ENCODE measurements at places on chromosomes 5 and 9.

DNA sequence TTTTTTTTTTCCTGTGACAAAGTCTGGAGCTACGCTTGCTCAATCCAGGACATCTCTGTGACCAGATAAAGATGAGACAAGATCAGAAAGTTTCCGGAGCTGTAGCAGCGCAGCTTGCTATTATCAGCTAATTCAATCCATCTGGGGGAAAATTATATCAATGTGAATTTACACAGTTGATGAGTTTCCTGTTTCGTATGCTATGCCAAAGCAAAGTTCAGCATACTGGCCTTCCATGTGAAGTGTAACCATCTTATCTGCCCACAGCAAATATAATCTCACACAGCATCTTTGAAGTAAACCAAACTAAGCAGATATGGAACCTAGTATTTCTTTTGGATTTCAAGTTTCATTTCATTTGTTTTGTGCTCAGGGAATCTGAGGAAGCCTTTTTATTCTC lies 1767.7 kb downstream of the EFNA5 start:
- H3K4me3 ChIP-seq: no peak overlapping the region
- H3K27ac ChIP-seq: no peak overlapping the region
- ATAC-seq: no peak
- no peaks in the 10 kb centered on the region for H3K4me1 ChIP-seq
- H3K36me3 ChIP-seq: no peaks in the 10 kb centered on the region

DNA sequence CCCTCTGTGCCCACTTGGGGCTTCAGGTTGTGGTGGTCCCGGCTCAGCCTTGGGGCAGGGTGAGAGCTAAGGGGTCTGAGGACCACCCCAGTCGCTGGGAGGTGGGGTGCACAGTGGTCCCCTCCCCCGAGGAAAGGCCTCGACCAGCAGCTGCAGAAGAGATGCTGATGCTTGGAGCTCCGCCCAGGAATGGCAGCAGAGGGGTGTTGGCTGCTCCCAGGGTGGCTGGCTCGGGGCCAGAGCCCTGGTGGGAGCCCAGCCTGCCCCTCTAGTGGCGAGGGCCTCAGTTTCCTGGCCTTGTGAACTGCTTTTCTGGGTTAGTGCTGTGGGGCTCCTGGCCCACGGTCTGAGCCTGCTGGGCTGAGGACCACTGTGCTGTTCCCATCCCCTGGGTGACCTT lies 1.2 kb downstream of the DIPK1B start:
- ATAC-seq: no peak
- H3K4me3 ChIP-seq: no peak overlapping the region
- H3K4me1 ChIP-seq: no peaks in the 10 kb centered on the region
- peaks cover 12% of the 10 kb centered on the region for H3K27me3 ChIP-seq
- H3K36me3 ChIP-seq: no peaks in the 10 kb centered on the region

GRCh38 chr9:26292943-26293342 lies 599.7 kb downstream of the CAAP1 start:
- H3K27me3 ChIP-seq: no peaks in the 10 kb centered on the region
- H3K27ac ChIP-seq: no peak overlapping the region
- ATAC-seq: no peak
- no peaks in the 10 kb centered on the region for H3K4me1 ChIP-seq
- no peak overlapping the region for H3K4me3 ChIP-seq

DNA sequence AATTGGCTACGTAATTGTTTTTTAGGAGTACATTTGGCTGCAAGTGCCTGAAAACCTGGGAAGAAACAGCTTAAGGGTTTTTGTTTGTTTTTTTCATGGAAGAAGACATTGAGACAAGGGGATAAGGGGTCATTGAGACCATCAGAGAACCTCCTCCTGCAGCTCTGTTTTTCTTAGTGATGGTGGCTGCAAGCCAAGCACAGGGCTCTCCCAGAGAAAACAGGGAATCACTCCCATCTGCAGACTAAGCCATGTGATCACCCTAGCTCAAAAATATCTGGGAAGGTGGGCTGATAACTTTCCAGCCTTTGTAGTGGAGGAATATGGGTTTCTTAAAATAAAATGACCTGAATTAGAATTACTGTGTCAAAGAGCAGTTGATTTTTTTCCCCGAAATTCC lies 25.1 kb downstream of the PALM2AKAP2 start:
- H3K27me3 ChIP-seq: peaks cover 8% of the 10 kb centered on the region
- ATAC-seq: no peak
- H3K4me1 ChIP-seq: no peaks in the 10 kb centered on the region
- no peaks in the 10 kb centered on the region for H3K36me3 ChIP-seq
- no peak overlapping the region for H3K27ac ChIP-seq
- no peak overlapping the region for H3K4me3 ChIP-seq

GRCh38 chr5:132005591-132005990 lies 5.9 kb downstream of the ACSL6 start:
- H3K27me3 ChIP-seq: peaks cover 6% of the 10 kb centered on the region
- H3K4me1 ChIP-seq: peaks cover 36% of the 10 kb centered on the region
- H3K4me3 ChIP-seq: no peak overlapping the region
- ATAC-seq: no peak
- H3K36me3 ChIP-seq: no peaks in the 10 kb centered on the region
- H3K27ac ChIP-seq: no peak overlapping the region

DNA sequence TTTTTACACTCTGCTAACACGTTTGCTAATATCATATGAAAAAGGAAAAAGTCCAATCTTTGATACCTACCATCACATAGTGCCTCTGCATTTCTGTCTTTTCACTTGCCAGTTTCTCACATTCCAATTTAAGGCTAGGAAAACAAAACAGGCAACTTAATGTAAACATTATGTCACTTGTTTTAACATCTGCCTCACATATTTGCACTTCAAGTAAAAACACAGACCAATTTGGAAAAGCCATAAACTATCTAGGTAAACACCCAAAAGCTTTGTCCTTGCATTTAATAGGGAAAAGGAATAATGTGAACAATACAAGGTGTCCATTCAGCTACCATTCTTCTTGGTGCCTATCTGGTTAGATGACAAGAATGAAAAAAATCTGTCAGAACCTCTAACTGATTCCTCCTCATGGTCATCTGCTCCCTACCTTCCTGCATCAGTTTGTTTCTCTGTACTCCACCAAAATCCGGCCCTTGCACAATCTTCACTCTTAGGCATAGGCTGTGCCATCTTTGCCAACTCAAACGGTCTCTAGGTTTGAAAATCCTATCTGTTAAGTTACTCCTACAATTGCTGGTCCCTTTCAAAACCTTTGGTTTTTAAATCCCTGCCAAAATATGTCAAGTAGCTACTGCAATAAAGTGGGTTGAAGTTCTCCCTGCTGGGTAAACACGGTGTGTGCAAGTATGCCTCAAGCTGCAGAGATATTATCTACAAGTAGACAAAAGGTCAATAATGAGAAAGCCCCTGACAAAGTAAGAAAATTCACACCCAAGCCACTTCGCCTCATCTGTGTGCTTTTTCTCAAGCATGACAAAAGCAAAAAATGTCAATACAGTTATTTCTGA lies 3.4 kb downstream of the TLE1 start:
- no peak for ATAC-seq
- H3K4me3 ChIP-seq: no peak overlapping the region
- no peak overlapping the region for H3K27ac ChIP-seq
- peaks cover 11% of the 10 kb centered on the region for H3K27me3 ChIP-seq
- no peaks in the 10 kb centered on the region for H3K36me3 ChIP-seq

DNA sequence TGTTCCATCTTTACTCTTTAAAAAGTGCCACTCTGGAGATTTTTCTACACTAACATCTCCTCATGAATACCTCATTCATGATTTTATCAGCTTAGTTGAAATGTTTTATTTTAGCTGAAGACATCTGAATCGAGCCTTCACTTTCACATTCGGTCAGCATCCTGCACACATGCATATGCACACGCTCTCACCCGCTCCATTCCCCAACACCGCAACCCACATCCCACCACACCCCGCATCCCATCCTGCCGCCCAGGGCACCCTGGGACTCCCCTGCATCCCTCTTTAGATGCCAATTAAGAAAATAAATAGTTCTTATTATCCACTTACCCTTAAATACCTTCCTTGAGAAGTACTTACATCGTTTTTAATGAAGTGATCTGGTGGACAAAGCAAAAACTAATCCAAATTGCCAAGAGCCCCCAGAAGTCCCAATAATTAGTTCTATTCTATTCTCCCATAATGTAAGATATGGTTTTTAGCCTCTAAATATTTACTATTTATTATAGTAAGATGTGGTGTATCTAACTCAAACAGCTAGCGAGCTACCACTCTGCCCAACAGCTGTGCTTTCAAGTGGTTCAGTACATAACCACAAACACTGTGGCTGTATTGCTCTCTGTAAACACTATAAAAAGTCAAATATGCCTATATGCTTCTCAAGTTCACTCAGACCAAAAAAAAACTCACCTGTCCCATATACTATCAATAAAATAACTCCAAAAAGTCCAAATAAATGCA lies 38.2 kb downstream of the GZMK start:
- no peaks in the 10 kb centered on the region for H3K36me3 ChIP-seq
- peaks cover 47% of the 10 kb centered on the region for H3K4me1 ChIP-seq
- H3K4me3 ChIP-seq: peak overlapping the region; percentile 88
- H3K27me3 ChIP-seq: no peaks in the 10 kb centered on the region
- peak; percentile 85 for ATAC-seq

DNA sequence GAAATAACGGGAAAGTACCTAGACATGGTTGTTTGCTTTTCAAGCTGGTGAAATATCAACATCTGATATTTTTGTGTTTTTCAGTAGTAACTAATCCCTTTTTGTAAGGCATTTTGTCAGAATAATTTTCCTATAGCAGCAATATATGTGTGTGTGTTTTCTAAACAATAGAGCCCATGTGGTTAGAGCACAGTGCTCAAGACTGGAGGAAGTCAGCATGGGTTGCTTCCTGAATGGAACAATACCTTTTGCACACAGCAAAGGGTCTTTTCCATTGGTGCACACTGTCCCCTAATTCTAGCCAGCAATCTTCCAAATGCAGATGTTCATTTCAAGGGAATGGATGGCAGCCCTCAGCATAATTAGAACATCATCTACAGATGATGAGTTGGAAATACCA lies 270.1 kb downstream of the AOPEP start:
- no peak overlapping the region for H3K4me3 ChIP-seq
- no peaks in the 10 kb centered on the region for H3K4me1 ChIP-seq
- no peaks in the 10 kb centered on the region for H3K36me3 ChIP-seq
- peaks cover 13% of the 10 kb centered on the region for H3K27me3 ChIP-seq

DNA sequence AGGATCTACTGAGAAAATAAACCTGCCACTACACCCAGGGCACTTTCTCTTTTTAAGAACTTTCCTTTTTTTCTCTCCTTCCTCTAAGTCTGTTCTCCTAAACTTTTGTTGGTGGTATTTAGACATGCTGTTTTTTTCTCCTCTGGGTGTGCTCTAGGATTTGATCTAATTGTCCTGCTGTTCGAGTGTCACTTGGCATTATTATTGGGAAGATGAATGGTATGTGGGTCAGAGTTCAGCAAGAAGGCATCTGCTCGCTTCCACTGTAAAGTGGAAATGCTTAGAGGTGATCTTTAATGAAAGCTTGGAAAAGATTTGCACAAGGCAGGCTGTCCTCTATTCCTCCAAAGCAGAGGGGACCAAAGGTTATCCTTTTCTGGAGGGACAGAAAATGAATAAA lies 1.3 kb upstream of the PLPPR1 start:
- H3K27ac ChIP-seq: no peak overlapping the region
- H3K36me3 ChIP-seq: no peaks in the 10 kb centered on the region
- H3K27me3 ChIP-seq: peaks cover 26% of the 10 kb centered on the region
- ATAC-seq: no peak
- no peaks in the 10 kb centered on the region for H3K4me1 ChIP-seq

- no peak overlapping the region for H3K4me3 ChIP-seq
- no peaks in the 10 kb centered on the region for H3K36me3 ChIP-seq
- no peaks in the 10 kb centered on the region for H3K27me3 ChIP-seq
- no peak overlapping the region for H3K27ac ChIP-seq
- ATAC-seq: no peak
Measured at GRCh38 chr9:12702160-12702758, 9.1 kb downstream of the TYRP1 start.

DNA sequence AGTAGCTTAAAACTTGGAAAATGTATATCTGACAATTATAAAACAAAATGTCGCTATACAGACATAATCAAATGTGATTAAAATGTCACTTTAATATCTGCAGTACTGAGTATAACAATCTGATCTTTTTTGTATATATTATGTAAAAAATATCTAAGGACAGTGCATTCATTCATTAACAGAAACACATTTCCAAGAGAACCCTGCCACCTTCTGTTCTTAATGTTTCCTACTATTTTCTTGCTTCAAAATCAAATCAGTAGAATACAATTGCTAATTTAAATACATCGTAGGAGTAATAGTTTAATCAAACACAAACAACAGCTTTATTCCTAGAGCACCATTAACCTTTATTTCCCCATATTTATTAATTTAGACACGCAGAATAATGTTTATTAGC lies 142.6 kb upstream of the ST8SIA4 start:
- no peaks in the 10 kb centered on the region for H3K4me1 ChIP-seq
- H3K4me3 ChIP-seq: no peak overlapping the region
- H3K36me3 ChIP-seq: no peaks in the 10 kb centered on the region
- ATAC-seq: no peak
- no peak overlapping the region for H3K27ac ChIP-seq

- H3K27me3 ChIP-seq: no peaks in the 10 kb centered on the region
- H3K4me1 ChIP-seq: no peaks in the 10 kb centered on the region
Measured at GRCh38 chr5:126395198-126395597, 28.0 kb upstream of the GRAMD2B start.

DNA sequence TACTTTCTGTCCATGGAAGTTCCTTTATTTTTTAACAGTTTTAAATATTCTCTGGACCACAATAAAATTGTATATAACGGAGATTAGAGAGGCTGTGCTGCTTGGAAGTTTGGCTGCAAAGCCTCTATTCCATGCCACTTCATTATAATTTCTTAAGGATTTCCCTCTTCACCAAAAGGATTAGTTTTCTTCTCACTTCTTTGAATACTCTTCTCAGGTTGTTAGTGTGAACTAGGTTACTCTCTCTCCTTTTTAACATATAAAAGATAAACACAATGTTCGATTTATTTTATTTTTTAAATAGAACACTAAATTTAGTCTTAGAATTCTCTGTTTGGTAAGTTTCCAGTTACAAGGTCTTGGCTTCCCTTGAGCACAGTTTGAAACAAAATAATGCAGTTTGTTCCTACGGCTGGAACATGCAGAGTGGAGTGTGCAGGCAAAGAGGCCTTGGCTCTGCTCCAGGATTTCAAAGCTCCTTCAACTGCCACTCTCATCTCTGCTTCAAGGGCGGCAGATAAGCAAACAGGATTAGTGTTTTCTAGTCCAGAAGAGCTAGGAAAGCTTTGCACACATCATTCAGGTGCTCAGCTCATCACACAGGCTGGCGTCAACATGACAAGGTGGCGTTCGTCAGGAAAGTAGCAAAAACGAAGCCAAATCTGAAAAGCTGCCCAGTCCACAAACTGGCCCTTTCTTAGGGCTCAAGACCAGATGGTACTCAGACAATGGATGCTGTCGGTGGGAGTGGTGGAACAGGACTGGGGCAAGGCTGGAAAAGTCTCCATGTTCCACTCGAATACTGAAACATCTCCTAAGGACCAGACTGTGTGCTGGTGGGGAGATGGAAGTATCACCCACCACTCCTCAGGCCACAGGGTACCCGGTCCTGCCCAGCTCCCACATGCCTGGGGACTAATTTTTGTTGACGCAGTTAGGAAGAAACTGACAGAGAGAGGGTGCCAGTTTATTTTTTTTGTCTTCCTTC lies 286.6 kb downstream of the CRB2 start:
- peaks cover 12% of the 10 kb centered on the region for H3K4me1 ChIP-seq
- no peak for ATAC-seq
- H3K27ac ChIP-seq: no peak overlapping the region
- H3K27me3 ChIP-seq: no peaks in the 10 kb centered on the region
- no peak overlapping the region for H3K4me3 ChIP-seq
- no peaks in the 10 kb centered on the region for H3K36me3 ChIP-seq
